ENCODE measurements at places on chromosomes 6 and 20. TPM values are rescaled to one million over a fixed set of nuclear protein-coding genes. Genes with fewer than 3 reads are reported as not detected.

TMC2 gene
- total RNA-seq, result 3.5 TPM

ULBP2 gene
- 2.1 TPM for total RNA-seq

TXLNB gene
- total RNA-seq, result 1.2 TPM

GSTA2 gene
- total RNA-seq, result not detected

ZSCAN16 gene
- 8.8 TPM for total RNA-seq

DOK5 gene
- total RNA-seq, result 26.8 TPM

NQO2 gene
- total RNA-seq, result 14.5 TPM

RSPH4A gene
- total RNA-seq, result 16.1 TPM

TP53TG5 gene
- total RNA-seq, result not detected

PBX2 gene
- total RNA-seq, result 29.5 TPM

EGFL8 gene
- total RNA-seq, result 7.8 TPM

DNAH8 gene
- under 0.01 TPM for total RNA-seq

LY6G6F gene
- total RNA-seq, result not detected

BPIFB1 gene
- not detected for total RNA-seq

F13A1 gene
- total RNA-seq, result 10.4 TPM

DLL1 gene
- total RNA-seq, result 11.3 TPM

HLA-DMB gene
- total RNA-seq, result 2.3 TPM

MYB gene
- total RNA-seq, result 4.8 TPM

ZBTB24 gene
- 14.5 TPM for total RNA-seq

SIRT5 gene
- total RNA-seq, result 22.4 TPM

VGLL2 gene
- 0.46 TPM for total RNA-seq

TENT5A gene
- 13.1 TPM for total RNA-seq

COL10A1 gene
- not detected for total RNA-seq

SLC35F1 gene
- total RNA-seq, result 121 TPM

FRK gene
- total RNA-seq, result 0.92 TPM

OR10C1 gene
- not detected for total RNA-seq

RIMS4 gene
- 48.2 TPM for total RNA-seq

VIP gene
- total RNA-seq, result 3.0 TPM

BLTP3A gene
- 11.3 TPM for total RNA-seq

LY86 gene
- 5.5 TPM for total RNA-seq

GPR6 gene
- 12.2 TPM for total RNA-seq

OPRM1 gene
- 56.7 TPM for total RNA-seq

SUPT3H gene
- 64.8 TPM for total RNA-seq

KCNG1 gene
- 22.8 TPM for total RNA-seq

CUL7 gene
- 17.3 TPM for total RNA-seq

ZC3H12D gene
- 0.92 TPM for total RNA-seq

ADAM33 gene
- total RNA-seq, result 2.5 TPM

WFDC10B gene
- not detected for total RNA-seq

ADGB gene
- total RNA-seq, result 2.5 TPM

ZSCAN23 gene
- 17.5 TPM for total RNA-seq

RNF144B gene
- total RNA-seq, result 6.0 TPM

RGS17 gene
- total RNA-seq, result 81.2 TPM

MAP3K7 gene
- total RNA-seq, result 45.4 TPM

LGSN gene
- under 0.01 TPM for total RNA-seq

SLC52A3 gene
- 0.46 TPM for total RNA-seq

PSORS1C2 gene
- total RNA-seq, result not detected

RBBP8NL gene
- not detected for total RNA-seq

PAQR8 gene
- 27.9 TPM for total RNA-seq

SAMD10 gene
- total RNA-seq, result 10.4 TPM

BMP6 gene
- total RNA-seq, result 5.1 TPM

KIF25 gene
- total RNA-seq, result not detected

SOBP gene
- 42.0 TPM for total RNA-seq

NRSN1 gene
- total RNA-seq, result 31.4 TPM

SLC2A10 gene
- total RNA-seq, result 8.8 TPM

SLC17A2 gene
- total RNA-seq, result not detected

LST1 gene
- total RNA-seq, result 6.0 TPM

TREM2 gene
- 8.5 TPM for total RNA-seq

Measured in diencephalon (tissue), 1 donor.